ENCODE measurements at places on chromosomes 5 and 9.

GRCh38 chr5:110288766-110289511 is 437.5 kb downstream of the TMEM232 start:
- no peak for DNase-seq

DNA sequence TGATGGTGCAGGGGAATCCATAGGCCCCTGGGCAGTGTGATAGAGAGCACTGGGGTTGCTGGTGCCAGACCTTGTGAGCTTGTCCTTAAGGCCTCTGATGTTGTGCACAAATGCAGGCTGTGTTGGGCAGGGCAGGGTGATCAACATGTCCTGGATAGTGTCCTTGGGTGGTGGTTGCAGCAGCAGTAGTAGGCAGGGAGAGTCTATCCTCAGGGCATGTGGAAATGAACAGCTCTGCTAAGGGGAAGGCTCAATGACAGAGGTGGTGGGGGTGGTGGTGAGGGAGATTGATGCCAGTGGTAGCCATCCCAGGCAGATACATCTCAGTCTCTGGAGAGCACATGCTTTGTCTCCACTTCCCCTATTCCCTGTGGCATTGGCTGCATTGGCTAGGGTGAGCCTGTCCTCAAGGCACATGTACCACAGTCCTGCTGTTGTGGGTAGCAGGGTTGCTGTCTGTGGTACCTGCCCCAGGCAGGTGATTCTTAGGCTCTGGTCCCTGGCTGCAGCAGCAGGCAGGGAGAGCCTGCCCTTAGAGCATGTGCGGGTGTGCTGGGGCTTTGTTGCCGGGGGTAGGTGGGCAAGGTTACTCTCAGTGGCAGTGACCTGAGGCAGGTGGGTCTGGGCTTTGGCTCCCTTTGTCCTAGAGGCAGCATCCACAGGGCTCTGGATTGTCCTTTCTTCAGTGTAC is 111.1 kb downstream of the WDR70 start:
- DNase-seq = no peak

GRCh38 chr5:19256036-19256435 is 732.0 kb downstream of the CDH18 start:
- DNase-seq = no peak

GRCh38 chr5:129410488-129410887 is 49.6 kb upstream of the ADAMTS19 start:
- DNase-seq = no peak

DNA sequence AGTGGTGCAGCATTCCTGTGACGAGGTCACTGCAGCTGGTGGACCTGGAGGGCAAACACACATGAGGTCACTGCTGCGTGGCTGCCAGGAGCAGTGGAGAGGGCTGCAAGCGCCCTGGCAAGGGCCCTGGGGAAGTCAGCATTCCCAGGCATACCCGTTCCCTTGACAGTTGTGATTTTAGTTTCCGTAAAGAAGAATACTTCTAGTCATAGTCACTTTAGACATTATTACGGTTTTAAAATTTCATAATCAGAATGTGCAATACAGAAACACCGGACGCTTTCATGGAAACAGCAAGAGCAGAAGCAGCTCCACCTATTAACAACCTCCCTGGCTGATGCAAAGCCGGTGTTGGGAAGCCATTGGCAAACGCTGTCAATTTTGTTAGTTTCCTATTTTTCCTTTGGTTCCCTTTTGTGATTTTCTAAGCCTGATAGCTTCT is 129.8 kb downstream of the GADD45G start:
- peak; percentile 79 for DNase-seq

DNA sequence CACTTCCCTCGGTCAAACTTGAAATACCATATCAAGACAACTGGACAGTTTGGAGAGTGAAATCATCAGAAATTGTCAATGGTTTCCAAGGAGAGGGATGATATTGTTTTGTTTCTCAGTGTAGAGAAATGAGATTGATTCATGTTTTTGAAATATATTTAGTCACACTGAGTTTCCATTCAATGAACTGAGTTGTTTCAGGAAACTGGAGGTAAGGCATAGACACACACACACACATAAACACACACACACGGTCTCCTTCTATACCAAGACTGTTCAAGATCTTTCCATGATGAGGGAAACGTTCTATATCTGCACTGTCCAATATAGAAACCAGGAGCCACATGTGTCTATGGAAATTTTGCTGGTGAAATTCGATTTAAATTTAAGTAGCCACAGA is 182.8 kb downstream of the PTTG1 start:
- DNase-seq = no peak

DNA sequence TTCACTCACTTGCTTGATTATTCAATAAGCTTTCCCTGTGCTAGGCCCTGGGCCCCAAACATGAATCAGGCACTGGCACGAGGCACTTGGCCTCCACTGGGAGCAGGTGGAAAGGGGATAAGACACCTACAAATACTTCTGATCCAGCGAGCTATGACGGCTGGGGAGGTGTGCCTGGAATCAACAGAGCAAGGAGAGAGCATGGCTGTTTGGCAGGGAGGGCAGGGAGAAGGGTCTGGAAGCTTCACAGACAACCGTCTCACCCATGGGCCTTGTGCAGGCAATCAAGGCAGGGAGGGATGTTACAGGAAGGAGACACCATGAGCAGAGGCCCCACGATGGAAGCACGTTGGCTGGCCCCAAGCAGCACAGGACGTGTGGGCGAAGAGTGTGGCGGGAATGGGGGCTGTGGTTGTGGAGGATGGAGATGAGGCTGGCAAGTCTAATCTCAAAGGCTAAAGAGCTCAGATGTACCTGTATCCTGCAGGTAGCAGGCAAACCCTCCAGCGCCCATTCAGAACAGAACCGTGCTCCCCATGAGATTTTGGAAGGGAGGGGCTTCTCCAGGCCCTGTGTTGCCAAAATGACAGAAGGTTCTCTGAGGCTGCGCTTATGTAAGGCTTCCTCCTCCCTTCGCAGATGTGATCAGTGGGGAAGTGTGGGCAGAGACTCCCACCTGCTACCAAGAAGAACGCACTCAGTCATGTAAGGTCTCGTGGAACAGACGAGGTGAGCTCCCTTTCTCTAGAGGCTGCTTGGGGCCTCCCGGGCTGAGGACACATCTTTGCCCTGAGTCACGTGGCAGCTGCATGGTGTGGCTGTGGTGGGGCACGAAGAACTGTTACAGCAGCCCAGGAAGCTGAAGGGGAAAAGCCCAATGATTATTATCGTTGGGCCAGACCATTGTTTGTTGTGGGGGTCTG is 189.7 kb downstream of the DAB2IP start:
- no peak for DNase-seq

All from suppressor macrophage (primary cell).